ENCODE measurements at places on chromosomes 3 and 15. TPM values are rescaled to one million over a fixed set of nuclear protein-coding genes. Genes with fewer than 3 reads are reported as not detected.
A peak's percentile ranks its signal among the peaks of the same experiment; 100 is the strongest.

GRCh38 chr15:68852461-68852860, 31.8 kb upstream of the ANP32A start:
- DNase-seq: no peak

DNA sequence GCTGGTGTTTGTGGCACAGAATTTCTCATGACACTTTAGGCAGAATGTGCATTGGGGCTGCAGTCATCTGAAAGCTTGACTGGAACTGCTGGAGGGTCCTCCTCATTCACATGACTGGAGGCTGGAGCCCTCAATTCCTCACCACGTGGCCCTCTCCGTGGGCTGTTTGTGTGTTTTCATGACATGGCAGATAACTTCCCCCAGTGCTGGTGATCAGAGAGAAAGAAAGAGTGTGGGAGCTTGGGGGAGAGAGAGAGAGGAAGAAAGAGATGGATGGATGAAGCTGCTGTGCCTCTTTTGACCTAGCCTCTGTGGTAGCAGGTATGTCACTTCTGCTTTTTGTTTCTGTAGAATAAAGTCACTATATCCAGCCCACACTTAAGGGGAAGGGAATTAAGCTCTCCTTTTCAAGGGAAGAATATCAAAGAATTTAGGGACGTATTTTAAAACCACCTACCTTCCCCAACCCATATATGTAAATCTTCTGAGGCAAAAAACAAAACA, 169.6 kb upstream of the IL12A start:
- no peak for DNase-seq

TTC21A gene
- total RNA-seq: 1.2 TPM

GRCh38 chr15:45331972-45332371, 46.4 kb downstream of the GATM start:
- DNase-seq: no peak

- DNase-seq: peak; percentile 62
Observed at GRCh38 chr3:55692957-55693558, 206.0 kb upstream of the WNT5A start.

DNA sequence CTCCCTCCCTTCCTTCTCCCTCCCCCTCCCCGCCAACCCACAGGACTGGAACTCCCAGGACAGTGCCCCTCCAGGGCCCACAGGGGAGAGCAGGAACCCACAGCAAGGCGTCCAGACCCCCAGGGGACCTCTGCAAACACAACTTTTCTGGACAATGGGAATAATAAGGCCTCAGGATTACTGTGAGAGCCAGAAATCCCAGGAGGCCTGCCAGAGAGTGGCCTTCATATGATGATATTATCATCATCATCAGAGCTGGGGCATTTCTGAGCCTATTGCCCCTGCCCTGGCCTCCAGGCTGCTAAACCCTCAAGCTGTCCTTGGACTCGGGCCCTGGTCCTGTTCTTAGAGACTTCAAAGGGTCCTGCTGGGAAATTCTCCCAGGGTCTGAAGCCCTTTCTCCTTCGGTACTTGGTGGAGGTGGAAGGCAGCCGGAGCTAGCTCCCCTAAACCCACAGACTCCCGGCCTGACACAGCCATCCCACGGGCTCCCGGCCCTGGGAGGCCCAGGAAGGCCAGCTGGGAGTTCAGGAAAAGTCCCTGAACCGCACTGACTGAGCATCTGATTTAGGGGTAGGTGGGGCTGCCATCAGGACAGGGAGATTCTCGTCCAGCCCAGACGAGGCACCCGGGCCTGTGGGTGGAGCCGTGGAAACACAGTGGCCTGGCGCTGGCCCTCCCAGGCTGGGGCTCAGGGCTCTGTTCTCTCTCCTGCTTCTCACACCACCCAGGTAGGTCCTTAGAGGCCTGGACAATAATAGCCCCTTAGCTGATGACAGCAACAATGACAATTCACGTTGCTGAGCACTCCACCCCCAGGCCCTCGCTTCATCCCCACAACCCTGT, 4.9 kb downstream of the CALML4 start:
- DNase-seq: no peak

DNA sequence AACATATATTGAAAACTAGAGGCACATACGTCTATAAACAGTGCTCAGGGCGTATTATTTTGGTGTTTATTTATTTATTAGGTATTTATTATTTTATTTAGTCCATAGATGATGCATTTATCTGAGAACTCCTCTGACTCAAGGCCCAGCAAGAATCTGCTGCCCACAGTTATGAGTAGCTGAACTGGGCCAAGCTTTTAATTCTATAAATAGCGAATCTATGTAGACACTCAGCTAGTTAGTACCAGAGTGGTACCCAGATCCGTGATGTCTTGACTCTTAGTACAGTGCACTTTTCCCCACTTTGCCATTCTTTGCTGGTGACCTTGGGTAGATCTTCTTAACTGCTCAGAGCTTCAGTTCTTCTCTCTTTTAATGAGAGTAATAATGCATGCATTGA, 370.4 kb upstream of the TPRG1 start:
- no peak for DNase-seq

DNA sequence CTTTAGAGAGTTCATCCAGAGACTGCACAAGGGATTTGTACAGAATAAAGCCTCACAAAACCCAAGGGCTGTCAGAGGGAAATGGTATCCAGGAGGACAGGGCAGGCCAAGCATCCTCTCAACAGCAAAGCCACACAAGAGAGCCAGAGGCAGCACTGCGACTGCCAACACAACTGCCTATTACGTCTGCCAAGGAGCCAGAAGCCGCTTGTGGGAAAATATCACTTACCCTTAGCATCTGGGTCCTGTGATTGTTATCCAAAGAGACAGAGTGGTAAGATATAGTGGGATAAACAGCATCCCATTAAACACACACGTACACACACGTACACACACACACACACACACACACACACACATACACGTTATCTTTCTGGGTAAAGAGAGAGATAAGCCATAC, 618.3 kb upstream of the AGTR1 start:
- peak; percentile 61 for DNase-seq

DNA sequence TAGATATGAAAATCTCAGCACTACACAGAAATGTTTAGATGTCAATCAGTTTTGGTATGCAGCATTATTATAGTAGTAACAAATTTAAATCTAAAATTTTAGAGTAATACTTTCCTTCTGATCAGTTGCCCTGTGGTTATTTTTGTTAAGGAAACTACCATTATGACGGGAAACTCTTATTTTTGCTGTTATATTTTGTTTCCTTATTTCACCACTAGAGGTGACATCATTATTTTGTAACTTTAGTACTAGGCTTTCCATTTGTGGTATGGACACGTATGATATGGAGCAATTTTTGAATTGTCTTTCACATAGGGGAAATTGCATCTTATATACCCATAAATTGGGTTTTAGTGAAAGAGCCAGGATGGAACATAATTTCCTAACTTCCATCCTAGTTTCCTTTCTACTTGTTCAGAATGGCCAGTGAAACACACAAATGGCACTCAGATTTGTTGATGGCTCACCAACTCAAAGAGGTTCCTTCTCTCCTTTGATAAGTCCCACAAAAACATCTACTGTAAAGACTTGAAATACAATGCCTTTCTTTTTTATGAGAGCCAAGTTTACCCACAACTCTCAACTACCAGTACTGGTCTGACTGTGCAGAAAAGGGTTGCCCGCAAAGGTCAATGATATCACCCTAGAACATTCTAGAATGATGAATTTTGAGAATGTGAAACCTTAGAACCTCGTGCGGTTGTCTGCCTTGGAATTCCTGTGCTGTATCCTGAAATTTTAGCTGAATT, 19.4 kb upstream of the PPP4R2 start:
- peak; percentile 64 for DNase-seq

DNA sequence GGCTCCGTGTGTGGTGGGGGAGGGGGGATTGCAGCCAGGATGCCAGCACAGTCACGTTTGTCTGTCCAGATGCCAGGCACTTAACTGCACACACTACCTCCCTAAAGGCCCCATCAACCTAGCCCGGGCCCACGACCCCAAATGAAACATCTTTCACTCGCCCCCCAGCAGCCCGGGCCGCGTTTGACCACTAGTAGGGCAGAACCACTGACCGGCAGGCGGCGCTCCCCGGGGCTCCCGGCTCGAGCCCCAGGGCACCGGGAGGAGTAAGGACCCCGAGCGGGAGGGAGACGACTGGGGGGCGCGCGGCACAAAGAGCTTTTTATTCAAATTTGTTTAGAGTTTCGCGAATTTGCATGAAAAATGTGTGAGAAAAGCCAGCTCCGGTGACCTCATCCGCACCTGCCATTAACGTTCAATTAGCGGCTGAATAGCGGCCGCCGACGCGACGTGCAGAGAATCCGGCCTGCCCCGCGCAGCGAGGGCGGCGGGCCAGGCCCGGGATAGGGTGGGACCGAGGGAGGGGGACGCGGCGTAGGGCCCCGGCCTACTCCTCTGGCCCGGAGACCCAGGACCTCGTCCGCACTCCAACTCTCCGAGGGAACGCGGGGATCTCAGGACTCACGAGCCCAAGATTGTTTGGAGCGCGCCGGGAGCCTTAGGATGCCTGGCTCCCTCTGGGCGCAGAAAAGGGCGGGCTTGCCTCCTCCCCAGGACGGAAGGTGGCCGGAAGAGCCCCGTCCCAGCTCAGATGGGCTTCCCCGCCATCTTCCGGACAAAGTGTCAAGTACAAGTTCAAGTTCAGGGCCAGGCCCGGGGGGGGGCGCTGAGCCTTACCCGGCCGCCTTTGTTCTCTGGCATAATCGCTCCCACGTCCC, 64.9 kb upstream of the POLG start:
- DNase-seq: peak; percentile 28

DNA sequence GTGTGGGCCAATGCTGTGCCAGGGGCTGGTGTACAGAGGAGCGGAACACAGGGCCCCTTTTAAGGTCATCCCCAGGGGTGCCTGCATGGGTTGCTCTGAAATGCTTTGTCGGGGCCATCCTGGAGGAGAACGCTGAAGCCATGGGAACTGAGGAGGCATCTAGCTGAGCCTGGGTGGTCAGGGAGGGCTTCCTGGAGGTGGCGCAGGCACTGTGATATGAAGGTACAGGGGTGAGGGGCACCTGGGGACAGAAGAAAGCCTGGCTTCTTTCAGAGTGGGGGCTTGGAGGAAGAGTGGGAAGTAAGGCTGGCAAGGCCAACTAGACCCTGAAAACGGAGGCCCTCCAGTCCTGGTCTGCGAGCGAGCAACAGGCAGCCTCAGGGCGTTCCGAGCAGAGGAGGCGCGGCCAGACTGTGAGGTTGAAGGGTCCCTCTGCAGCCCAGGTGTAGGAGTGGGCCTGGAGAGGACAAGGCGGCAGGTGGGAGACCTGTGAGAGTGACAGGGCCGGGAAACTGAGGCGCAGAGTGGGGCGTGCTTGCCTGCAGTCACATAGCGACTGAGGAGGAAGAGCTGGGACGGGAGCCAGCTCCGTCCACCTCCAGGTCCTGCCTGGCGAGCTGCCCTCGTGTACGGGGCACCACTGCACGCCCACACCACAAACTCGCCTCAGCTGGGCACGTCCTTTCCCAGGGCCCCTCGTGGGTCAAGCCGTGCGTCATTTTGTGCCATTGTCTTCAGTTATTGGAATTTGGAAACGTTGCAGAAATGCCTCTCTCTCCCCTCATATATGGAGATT, 4.1 kb downstream of the FBLN2 start:
- peak; percentile 32 for DNase-seq

GRCh38 chr3:55893045-55893664, 406.0 kb upstream of the WNT5A start:
- DNase-seq: peak; percentile 46

GRCh38 chr3:129575997-129576384, 30.5 kb downstream of the PLXND1 start:
- DNase-seq: no peak

GRCh38 chr15:85380812-85381642, 624 bp downstream of the AKAP13 start:
- DNase-seq: peak; percentile 47

DNA sequence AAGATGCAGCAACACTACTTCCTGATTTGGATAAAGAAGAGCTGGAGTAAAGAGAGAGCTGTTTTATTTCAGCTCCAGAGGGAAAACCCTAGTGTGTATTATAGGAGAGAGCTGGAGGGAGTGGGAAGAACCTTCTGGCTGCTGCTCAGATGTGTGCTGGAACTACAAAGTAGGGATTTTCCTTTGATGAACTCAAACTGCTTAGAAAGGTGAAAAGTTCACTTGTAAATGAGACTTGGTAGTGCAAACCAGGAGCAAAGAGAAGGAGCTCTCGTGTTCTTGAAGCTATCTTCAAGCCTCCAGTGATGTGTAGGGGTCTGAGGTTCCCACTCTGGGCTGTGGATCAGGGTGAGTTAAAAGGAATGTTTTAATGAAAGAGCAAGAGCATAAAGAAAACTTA, 110.4 kb downstream of the EDEM1 start:
- DNase-seq: no peak

- DNase-seq: no peak
Observed at GRCh38 chr15:79315623-79316328, 4.9 kb downstream of the TMED3 start.

- DNase-seq: no peak
Observed at GRCh38 chr3:123405936-123406510, 42.9 kb downstream of the ADCY5 start.

- DNase-seq: peak; percentile 99
Observed at GRCh38 chr15:88918738-88919137, 5.6 kb upstream of the MFGE8 start.

FYCO1 gene
- 6.4 TPM for total RNA-seq

DNA sequence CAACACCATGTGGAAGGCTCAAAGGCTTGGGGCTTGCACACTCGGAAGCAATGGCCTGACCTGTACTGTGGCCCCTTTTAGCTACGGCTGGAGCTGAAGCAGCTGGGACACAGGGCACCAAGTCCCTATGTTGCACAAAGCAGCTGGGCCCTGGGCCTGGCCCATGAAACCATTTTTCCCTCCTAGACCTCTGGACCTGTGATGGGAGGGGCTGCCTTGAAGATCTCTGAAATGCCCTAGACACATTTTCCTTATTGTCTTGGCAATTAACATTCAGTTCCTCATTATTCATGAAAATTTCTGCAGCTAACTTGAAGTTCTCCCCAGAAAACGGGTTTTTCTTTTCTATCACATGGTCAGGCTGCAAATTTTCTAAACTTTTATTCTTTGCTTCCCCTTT, 85.6 kb upstream of the ALDH1A3 start:
- DNase-seq: no peak

GRCh38 chr3:167843886-167844285, 108.4 kb downstream of the SERPINI1 start:
- no peak for DNase-seq

DNA sequence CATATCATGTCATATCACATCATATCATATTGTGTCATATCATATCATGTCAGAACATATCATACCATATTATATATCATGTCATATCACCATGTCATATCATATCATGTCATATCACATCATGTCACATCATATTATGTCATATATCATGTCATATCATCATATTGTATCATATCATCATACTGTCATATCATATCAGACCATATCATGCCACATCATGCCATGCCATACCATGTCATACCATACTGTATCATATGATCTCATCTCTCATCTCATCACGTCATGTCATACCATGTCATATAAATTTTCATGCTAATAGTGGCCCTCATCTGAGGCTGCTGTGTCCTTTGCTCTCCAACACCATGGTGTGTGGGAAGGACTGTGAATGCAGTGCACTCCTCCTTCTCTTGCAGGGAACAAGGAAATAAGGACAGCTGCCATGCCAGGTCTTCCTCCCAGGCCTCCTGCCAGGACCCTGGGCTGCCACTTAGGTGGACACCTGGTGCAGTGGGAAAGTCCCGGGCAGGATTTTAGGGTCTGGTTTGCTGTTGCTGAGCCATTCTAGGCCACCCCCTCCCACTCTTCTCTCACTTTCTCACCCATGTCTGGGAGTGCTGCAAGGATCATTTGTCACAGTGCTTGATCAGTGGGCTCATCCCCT, 72.4 kb upstream of the TRPM1 start:
- DNase-seq: no peak

GRCh38 chr3:192858849-192859585, 58.6 kb downstream of the MB21D2 start:
- no peak for DNase-seq

GRCh38 chr3:72375237-72376076, 472.8 kb downstream of the SHQ1 start:
- no peak for DNase-seq
